ENCODE measurements at places on chromosomes 6 and 20. TPM values are rescaled to one million over a fixed set of nuclear protein-coding genes. Genes with fewer than 3 reads are reported as not detected.

DNA sequence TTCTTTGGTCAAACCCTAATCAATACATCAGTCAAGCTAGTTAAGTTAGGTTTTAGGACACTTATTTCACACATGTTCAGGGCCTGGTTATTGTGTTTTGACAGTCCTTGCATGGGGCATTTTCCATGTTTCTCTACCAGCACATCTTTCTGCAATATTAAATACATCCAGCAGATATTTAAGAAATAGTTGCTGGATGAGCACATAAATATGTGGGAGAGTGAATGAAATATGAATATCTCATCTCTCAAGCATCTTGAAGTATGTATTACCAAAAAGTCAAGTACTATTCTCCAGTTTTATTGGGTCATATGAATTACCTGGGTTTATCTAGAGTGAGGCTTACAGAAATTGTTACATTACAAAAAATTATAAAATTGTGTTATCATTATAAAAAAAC, 621.9 kb upstream of the GJE1 start:
- DNase-seq: no peak

- DNase-seq: peak; percentile 70
These were observed 909 bp downstream of the DNAAF9 start for GRCh38 chr20:3406481-3407039.

The MLN gene
- not detected for total RNA-seq

GRCh38 chr20:41616228-41616627, 1.9 kb downstream of the CHD6 start:
- no peak for DNase-seq

DNA sequence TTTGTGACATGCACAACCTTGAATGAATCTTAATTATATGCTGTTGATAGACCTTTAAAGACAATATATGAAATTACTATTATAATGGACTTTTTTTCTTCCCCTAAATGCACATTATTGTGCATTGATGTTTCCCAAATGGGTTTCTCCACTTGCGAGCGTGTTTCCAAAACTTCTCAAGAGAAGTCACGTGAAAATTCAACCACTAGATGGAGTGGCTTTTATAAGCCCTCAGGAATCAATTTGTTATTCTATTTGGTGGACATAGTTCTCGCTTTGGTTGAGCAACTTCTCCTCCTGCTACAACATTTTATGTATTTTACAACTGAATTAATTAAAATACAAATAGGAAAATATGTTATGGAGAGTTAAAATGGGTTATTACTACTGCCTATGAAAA, 9.0 kb downstream of the CNR1 start:
- DNase-seq: no peak

DNA sequence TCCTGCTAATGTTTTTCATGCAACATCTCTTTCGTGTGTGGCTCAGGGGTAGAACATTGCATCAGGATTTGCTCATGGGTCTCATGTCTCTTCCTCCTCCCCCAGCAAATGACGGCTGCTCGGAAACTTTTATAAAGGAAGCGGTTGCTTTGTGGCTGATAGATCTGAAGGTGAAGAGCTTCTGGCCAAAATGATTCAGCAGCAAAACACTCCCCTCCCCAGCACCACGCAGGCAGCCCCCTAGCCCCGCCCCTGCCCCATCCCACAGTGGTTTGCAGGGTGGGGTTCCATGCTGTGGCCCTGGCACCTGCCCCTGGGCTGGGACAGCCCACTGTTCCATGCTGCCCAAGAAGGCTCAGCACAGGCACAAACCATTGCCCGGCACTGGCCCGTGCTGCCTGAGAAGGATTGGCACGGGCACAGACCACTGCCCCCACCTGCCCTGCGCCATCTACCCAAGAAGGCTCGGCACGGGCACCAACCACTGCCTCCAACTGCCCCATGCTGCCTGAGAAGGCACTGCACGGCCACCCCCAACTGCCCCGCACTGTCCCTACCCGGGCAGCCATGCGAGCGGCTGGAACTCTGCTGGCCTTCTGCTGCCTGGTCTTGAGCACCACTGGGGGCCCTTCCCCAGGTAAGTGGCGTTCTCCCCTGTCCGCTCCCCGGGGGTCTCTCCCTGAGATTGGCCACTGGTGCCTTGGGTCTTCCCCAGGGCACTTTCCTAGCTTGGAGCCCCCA, at the start of gene CST7:
Gene CST7, plus strand, starts transcription at position 331 of the 741 bp plus-strand sequence. Its CDS starts 237 bp downstream, at position 568.
- peak; percentile 66 for DNase-seq

The CST1 gene
- not detected for total RNA-seq

The GNAS-AS1 gene
- total RNA-seq: not detected

GRCh38 chr6:150134280-150134920, 8.4 kb upstream of the PPP1R14C start:
- DNase-seq: no peak

- no peak for DNase-seq
These were observed 67.9 kb downstream of the CDYL start for GRCh38 chr6:4844108-4844507.

- DNase-seq: no peak
These were observed 120.1 kb downstream of the AIG1 start for GRCh38 chr6:143180826-143181225.

The SPDEF gene
- not detected for total RNA-seq

- no peak for DNase-seq
These were observed 12.0 kb downstream of the RTN4IP1 start for GRCh38 chr6:106617302-106617701.

- DNase-seq: no peak
These were observed 2.5 kb downstream of the MRS2 start for GRCh38 chr6:24405262-24405661.

- peak; percentile 73 for DNase-seq
These were observed 5.5 kb upstream of the SOX4 start for GRCh38 chr6:21587961-21588480.

The SLC17A1 gene
- total RNA-seq: not detected

- DNase-seq: no peak
These were observed 74.6 kb downstream of the DTD1 start for GRCh38 chr20:18662279-18663040.

DNA sequence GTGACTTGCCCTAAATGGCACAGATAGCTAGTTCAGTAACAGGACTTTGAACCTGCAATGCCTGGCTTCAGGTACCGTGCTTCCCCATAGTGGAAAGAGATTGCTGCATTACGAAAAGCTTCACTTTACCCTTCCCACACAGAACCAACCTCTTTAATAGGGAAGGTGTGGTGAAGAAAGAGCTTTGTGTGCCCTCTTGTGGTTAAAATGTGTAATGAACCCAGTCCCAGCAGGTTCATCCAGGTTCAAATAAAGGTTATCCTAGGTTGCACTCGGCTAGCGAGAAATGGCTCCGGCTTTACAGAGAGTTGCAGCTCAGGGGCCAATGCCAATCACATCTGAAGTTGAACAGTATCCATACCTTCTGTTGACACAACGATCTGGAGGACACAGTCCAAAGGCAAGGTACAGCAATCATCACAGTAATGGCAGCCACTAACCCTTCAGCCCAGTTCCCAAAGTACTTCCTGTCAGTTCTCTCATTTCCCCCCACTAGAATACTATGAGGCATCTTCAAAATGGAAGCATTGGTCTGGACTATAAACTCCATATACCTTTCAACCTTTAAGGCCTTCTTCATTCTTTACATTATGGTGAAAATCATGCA, 3.0 kb downstream of the DEFB115 start:
- DNase-seq: no peak

The SLC22A23 gene
- total RNA-seq: 11.7 TPM

DNA sequence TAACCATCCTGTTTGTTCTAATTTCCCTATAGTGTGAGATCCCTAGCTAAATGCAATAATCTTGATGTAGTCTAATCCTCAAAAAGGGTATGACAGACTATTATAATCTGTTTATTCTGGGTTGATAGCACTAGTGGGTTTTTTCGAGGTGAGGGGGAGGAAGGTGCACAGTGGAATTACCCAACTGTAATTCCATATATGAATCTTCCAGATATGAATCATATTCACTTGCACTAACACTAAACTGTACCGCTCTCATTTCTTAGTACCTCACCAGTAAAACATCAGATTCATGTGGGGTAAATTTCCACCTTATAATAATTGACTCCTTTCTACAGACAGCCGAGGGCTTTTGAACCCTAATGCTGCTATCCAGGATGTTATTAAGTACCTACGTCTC, 16.5 kb downstream of the NCOA7 start:
- no peak for DNase-seq

DNA sequence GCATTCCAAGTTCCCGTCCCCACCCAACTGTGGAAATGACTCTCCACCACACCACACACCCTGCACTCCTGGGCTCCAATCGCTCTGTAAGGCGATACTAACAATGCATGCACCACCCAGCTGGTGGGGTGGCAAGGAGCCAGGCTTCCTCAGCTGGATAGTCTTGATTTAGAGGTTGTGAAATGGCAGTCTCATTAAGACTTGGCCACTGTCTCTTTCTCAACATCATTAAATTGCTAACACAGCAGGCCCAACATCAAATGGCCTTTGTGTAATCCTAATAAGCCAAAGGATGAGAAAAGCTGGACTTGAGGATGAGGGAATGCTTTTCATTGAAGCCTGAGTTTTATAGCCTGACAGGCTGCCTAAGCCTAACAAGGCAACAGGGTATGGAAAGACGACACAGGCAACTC, 223.7 kb downstream of the GMDS start:
- peak; percentile 67 for DNase-seq

The GGT7 gene
- total RNA-seq: 12.5 TPM

The KCNK16 gene
- total RNA-seq: not detected

All from sigmoid colon (tissue), 7 donors.